ENCODE measurements at places on chromosomes 4 and X.
A peak's percentile ranks its signal among the peaks of the same experiment; 100 is the strongest.

- no peak for DNase-seq
Observed at GRCh38 chr4:40373636-40374035, 38.5 kb downstream of the CHRNA9 start.

GRCh38 chrX:15911734-15912550 lies 57.3 kb upstream of the AP1S2 start:
- no peak for DNase-seq

- DNase-seq: no peak
Observed at GRCh38 chr4:144634978-144635747, 10.8 kb upstream of the HHIP start.

- DNase-seq: no peak
Observed at GRCh38 chr4:147753047-147753446, 21.2 kb downstream of the ARHGAP10 start.

DNA sequence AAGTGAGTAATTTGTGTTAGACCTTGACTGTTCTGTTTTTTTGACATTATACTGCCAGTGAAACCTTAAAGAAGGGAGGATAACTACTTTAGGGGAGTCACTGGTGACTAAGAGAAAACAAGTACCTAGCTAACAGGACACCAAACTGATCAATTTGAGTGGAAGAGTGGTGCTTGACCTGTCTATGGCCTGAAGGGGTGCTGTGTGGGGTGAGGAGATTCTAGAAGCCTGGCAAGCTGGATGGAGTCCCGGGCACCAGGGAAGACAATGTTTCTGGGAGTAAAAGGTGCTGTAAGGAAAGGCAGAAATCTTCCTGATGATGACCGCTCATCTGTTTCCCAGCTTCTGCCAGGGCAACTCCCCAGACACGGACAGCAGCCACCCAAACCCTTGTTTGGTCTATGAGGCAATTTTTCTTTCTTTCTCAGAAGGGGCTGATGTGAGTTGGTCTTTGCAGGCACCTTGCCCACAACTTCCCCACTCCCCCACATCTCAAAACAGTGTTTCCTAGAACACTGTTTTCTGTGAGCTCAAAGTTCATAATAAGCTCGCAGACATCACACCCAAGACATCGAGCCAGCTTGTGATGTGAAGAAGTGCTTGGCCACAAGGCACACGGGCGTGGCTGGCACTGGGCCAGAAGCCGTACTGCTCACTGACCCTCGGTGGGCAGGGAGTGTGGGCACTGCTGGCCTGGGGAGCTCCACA lies 4.6 kb downstream of the TXK start:
- peak; percentile 77 for DNase-seq

GRCh38 chr4:74110670-74111069 lies 11.7 kb upstream of the CXCL2 start:
- DNase-seq: no peak

GRCh38 chrX:153063315-153063714 lies 7.0 kb downstream of the PNMA3 start:
- DNase-seq: no peak

DNA sequence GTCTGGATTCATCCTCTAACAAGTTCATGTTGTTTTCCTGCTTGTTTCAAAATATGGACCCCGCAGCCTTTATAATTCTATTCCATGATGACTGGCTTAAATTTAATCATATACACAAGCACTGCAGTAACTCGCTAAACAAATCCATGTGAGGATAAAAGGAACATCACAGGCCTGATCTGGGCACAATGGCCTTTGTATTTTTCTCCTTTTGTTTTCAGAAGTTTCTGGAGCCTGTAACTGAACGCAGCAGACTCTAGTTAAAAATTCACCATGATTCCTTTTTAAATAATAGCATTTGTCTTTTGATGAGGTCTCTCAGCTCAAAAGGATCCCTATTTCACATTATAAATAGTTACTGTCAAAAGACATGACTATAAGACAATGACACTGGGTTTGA lies 30.2 kb upstream of the TMEM184C start:
- DNase-seq: no peak

- DNase-seq: no peak
Observed at GRCh38 chr4:11436084-11436483, 7.4 kb upstream of the HS3ST1 start.

DNA sequence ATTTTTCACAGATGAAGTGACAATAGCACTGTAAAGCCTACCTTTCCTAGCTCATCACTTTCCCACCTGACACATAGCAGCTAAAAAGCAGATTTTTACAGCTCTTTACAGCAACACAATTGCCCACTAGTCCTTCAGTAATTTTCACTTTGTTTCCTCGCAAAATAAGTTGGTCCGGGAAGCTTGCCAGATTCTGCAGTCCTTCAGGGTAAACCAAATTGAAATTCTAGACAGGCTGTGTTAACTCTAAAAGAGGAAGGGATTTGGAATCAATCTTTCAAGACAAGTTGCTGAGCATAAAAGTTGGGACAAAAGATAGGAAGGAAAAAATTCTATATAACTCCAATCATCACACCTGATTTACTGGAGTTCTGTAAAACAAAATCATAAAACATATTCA lies 8.7 kb downstream of the C1QTNF7 start:
- no peak for DNase-seq

GRCh38 chr4:168633064-168633463 lies 136.2 kb downstream of the PALLD start:
- DNase-seq: no peak

DNA sequence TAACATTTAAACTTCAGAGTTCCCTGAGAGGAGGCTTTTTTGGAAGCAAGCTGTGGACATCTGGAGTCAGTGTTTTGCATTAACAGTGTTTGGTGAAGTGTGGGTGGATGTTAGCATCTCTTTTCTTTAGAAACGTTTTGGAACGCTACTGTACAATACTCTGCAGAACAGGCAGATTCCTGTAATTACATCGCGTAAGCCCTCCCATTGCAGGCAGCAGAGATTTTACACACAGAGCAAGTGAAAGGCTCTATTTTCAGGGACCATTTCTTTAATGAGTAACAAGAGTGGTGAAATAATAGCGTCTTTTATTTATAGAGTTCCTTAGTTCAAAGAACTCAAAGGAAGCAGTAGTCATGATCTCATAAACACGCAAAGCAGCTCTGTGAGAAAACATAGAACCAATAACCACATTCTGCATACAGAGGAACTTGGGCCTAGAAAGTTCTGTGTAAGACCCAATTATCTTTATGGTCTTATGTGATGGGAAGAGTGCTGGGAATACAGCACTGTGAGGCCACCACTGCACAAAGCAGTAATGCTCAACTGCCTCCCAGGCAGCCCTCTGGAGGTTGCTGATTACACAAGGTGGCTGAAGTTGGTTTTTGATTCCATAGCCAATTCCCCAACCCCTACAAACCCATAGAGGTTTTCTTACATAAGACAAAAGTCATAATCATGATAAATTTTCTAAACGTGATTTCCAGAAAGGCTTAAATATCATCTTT lies 298.7 kb upstream of the EPHA5 start:
- DNase-seq: no peak

DNA sequence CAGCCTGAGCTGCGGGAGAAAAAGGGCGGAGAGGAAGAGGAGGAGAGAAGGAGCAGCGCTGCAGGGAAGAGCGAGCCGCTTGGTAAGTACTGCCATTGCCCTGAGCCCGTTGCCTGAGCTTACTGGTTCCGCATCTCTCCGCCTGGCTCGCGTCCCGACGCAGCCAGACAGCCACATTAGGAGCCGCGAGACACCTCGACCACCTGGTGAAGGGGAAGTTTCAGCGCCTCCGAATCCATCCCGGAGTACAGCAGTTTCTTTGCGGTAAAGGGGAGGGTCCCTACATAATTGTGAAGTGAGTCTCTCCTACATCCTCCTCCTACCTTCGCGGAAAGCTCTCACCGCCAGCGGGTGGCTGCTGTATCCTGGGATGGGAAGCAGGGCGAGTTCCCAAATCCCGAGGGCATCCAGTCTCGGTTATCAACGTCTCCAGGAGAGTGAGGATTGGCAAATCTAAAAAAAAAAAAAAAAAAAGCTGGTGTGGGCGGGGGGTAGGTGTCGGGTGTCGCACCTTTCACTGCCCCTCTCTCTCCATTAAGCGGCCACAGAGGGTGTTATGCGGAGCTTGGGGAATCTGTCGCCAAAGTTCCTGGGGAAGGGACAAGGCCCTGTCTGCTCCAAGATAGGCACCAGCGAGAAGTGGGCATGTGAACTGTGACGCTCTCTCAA lies 7.9 kb downstream of the TBX22 start:
- no peak for DNase-seq

GRCh38 chrX:78331708-78332107 lies 4.3 kb upstream of the CYSLTR1 start:
- no peak for DNase-seq

- DNase-seq: no peak
Observed at GRCh38 chrX:42746606-42747005, 31.4 kb downstream of the PPP1R2C start.

DNA sequence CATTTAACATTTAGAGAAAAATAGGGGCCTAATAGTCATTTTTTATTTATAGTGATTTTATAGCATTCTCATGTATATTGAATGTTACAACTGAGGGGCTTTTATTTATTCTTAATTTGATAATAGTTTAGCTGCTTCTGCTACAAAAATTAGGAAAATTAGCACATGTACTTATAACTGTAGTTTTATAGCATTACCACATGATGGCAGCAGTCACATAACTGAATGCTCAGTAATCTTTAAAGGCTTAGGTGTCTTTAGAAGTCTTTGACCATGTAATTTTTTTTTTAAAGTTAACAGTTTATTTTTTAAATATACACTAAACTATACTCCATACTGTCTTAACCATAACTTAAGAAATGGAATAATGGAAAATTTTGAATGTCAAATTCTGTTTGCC lies 136.6 kb downstream of the STAG2 start:
- peak; percentile 18 for DNase-seq

- peak; percentile 41 for DNase-seq
Observed at GRCh38 chr4:41887821-41888686, 47.2 kb upstream of the TMEM33 start.

- no peak for DNase-seq
Observed at GRCh38 chrX:116272861-116273260, 102.3 kb downstream of the AGTR2 start.

DNA sequence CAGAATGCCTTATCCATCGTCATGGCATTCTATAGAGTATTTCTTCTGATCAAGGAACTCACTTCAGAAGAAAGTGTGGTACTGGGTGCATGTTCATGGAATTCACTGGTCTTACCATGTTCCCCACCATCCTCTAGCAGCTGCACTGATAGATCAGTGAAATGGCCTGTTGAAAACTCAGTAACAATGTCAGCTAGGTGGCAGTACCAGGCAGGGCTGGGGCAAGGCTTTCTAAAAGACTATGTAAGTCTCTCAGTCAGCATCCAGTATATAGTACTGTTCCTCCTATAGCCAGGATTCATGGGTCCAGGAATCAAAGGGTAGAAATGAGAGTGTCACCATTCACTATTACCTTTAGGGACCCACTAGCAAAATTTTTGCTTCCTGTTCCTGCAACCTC lies 15.8 kb upstream of the LDB2 start:
- DNase-seq: no peak

- DNase-seq: no peak
Observed at GRCh38 chrX:137426695-137427425, 139.1 kb upstream of the ZIC3 start.

DNA sequence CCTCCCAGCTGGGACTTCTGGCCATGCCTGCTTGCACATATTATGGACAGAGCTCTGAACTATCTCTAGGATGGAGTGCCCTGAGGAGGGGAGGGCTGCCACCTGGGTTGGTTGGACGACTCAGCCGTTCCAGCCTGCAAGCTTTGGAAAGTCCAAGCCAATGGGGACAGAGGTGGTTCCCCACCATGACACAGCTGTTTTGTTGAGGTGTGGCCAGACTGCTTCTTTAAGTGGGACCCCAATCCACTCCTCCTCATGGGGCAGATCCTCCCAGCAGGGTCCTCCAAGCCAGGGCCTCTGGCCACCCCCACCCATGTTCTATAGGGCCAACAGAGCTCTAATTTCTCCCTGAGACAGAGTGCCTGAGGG lies 22.7 kb downstream of the F8A3 start:
- DNase-seq: no peak

DNA sequence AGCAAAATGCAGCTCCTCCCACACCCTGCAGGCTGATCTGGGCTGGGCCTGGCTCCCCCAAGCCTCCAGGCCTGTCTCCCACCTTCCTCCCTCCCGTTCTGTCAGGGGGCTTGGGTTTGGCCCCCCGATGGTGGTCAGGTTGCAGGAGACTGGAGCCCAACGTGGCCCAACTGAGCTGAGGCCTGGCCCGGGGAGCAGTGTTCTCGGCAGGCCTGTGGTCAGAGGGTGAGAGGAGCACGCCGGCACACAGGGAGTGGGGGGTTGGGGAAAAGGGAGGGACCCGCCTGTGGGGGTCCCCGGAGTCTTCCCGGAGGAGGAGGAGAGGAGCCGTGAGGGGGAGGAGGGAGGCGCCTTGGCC lies 43.2 kb upstream of the NKX1-1 start:
- DNase-seq: no peak

DNA sequence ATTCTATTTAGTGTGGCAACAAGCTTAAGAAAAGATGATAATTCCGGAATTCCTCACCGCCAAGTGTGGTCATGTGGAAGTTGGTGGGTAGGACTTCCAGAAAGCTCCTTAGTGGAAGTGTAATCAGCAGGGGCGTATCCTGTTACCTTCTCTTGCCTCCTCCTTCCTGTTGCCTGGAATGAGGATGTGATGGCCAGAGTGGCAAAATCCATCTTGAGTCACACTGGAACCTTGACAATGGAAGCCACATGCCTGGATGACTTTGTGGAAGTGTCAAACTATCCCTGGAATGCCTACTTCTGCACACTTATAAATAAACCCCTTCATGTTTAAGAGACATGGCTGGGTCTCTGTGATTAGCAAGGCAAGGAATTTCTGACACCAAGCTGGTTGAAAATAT lies 191.0 kb downstream of the PRDM5 start:
- DNase-seq: no peak

- DNase-seq: no peak
Observed at GRCh38 chrX:119762718-119763117, 4.3 kb downstream of the SOWAHD start.

GRCh38 chr4:174138616-174139015 lies 144.9 kb downstream of the FBXO8 start:
- no peak for DNase-seq

GRCh38 chrX:41655631-41656030 lies 33.1 kb upstream of the GPR34 start:
- DNase-seq: no peak

- no peak for DNase-seq
Observed at GRCh38 chrX:154990496-154990895, 32.0 kb downstream of the F8 start.

- no peak for DNase-seq
Observed at GRCh38 chr4:37561803-37562207, 124.4 kb downstream of the RELL1 start.

DNA sequence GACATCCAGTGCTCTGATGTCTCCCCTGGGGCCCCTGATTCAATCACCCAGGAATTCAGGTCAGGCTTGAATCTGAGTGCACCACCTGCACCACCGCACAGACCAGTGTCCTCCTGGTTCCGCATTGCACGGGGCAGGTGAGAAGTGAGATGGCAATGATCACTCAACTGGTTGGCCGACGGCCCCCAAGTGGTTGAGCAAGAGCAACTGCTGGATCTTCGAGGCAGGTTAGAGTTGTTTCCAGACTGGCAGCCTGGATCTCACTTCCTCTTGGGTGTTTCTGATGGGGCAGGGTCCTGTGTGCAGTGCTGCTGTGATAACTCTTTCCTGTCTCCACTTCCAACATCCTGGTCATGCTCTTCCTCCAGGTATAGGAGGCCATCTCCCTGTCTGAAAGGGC lies 50.4 kb downstream of the C4orf50 start:
- no peak for DNase-seq
